ENCODE measurements at places on chromosomes 7 and 10. TPM values are rescaled to one million over a fixed set of nuclear protein-coding genes. Genes with fewer than 3 reads are reported as not detected.

FXYD4 gene
- 1.1 TPM for polyA plus RNA-seq

CXCL12 gene
- polyA plus RNA-seq, result 206 TPM

TFR2 gene
- polyA plus RNA-seq, result 0.90 TPM

CYP3A4 gene
- polyA plus RNA-seq, result 0.22 TPM

SFTPA1 gene
- polyA plus RNA-seq, result not detected

GOLGA7B gene
- 0.06 TPM for polyA plus RNA-seq

SMARCD3 gene
- 169 TPM for polyA plus RNA-seq

FGF8 gene
- 0.34 TPM for polyA plus RNA-seq

TMEM270 gene
- polyA plus RNA-seq, result not detected

LZTS2 gene
- 60.9 TPM for polyA plus RNA-seq

C10orf143 gene
- 2.7 TPM for polyA plus RNA-seq

DNA sequence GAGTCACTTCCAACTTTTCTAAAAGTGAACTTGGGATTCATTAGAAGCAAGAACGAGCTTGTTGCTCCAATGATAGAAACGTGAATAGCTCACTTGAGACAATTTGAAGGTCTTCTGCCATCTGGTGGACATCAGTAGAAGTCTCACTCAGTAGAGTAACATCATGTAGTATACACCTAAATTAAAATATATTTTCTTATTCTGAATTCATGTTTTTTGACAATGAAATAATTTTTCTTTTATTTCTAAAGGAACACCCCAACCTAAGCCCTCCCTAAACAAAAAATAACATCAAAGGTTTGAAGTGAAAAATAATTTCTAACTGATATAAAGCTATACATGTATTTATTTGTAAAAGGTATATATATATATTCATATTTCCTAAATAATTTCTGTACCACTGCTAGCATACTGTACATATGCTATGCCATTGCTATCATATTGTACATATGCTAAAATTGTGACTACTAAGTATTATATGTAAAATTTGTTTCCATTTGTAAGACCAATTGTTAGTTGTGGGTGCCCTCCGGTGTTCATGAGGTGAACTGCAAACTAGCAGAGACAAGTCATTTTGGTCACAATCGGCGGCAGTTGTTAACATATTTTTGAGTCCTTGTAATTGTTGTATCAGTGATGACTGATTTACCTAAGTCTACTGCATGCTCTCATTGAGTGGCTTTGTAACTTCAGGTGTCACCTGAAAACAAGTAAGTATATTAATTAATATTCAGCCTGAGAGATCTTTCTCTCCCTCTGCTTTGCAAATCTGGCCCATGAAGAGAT lies 121.9 kb downstream of the PTPRZ1 start:
- DNase-seq, result peak; percentile 53

- no peak for DNase-seq
Measured at GRCh38 chr7:87628780-87629569, 777 bp downstream of the RUNDC3B start.

- no peak for DNase-seq
Measured at GRCh38 chr7:132789281-132789680, 213.0 kb upstream of the PLXNA4 start.

DNA sequence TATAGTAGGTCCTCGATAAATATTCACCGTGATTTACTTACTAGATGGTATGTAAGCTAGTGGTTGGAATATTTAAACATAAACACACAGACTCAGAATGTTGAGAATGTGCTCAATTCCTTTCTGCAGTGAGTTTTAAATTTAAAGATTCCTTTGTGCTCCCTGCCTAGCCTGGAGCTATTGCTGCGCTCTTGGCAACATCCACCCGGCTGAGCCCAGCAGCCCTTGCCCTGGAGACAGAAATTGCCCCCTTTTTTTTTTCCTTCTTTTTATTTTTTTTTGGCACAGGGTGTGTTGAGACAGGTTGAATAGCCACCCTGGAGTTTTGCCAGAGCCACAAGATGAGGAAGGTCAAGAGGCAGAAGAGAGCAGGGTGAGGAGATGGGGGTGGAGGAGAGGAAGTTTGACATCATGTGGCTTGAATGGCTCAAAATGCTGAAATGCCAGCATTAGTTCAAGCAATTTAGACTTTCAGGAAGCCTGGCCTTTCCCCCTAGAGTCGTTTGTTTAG lies 180.8 kb downstream of the PRKCQ start:
- DNase-seq, result no peak

DNA sequence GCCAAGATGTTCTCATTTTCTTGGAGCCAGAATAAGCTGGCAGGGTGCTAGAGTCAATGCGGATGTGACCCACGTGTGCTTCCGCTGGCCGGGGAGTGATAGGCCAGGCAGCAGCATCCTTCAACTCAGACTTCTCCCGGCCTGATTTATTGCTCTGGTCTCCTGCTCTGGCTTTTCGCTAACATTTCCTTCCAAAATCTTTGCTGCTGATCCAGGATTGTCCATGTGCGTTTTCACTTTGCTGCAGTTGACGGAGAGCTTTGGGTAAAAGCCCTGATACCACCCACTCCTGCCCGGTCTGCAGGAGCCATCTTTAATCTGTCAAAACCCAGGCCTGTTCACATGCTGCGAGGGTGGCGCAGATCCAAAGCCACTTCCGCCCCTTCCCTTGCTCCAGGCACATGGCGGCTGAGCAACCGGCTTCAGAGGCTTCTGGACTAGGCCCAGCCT lies 106.8 kb downstream of the CYP26A1 start:
- peak; percentile 32 for DNase-seq

DNA sequence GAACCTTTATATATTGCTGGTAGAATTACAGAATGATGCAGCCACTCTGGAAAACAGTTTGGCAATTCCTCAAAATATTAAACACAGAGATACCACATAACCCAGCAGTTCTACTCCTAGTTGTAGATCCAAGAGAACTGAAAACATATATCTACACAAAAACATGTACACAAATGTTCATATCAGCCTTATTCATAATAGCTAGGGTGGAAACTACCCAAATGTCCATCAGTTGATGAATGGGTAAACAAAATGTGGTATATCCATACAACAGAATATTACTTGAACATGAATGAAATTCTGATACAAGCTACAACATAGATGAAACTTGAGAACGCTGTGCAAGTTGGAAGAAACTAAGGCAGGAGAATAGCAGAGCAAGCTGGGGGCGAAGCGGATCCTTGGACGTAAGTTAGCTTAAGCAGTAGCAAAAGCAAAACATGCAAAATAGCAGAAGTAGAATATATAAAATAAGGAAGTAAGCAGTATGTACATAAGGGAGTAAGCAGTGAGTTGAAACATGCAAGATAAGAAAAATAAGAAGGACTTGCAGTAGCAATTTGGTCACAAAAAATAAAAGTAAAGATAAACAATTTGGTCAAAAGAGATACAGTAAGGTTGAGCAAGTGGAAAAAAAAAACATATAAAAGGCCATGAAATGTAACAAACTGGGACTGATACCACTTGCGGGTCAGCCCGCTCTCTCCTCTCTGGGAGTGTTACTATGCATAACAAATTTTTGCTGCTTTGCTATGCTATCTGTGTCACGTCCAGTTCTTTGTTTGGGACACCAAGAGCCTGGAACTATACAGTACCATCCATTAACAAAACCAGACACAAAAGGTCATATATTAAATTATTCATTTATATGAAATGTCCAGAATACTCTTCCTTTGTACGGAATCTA lies 18.0 kb upstream of the HILPDA start:
- no peak for DNase-seq

- DNase-seq, result no peak
Measured at GRCh38 chr10:72253578-72253977, 20.1 kb upstream of the DDIT4 start.

GRCh38 chr10:96309628-96310320 lies 5.5 kb downstream of the DNTT start:
- DNase-seq, result no peak

DNA sequence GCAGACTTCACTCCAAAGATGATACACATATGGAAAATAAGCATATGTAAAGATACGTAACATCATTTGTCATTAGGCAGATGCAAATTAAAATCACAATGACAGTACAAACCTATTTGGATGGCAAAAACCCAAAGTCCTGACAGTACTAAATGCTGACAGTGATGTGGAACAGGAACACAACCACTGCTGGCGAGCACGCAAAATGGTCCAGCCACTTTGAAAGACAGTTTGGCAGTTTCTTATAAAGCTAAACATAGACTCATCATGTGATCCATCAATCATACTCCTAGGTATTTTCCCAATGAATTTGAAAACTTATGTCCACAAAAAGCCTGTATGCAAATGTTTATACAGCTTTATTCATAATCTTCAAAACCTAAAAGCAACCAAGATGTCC lies 200.7 kb downstream of the RAMP3 start:
- DNase-seq, result no peak

- DNase-seq, result no peak
Measured at GRCh38 chr10:84415539-84416244, 87.3 kb downstream of the CCSER2 start.

- DNase-seq, result no peak
Measured at GRCh38 chr7:135834266-135834665, 85.7 kb upstream of the FAM180A start.

DNA sequence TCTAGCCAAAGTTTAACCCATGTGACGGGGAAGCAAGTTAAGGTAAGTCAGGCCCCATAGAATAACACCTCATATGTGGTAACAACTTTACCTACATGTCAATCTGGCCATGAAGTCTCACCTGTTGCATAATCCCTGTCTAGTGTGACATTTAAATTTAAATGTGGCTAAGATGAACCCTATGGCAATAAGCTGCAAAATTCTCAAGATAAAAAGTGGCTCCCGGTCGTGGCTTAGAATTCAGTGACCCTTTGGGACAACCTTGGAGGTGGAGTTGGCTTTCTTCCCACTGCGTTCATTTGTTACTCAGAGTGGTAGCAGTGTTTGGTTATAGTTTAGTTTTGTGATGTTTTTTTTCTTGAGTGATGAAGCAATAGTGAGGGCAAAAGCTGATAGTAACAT lies 90.6 kb downstream of the ARID5B start:
- no peak for DNase-seq

DNA sequence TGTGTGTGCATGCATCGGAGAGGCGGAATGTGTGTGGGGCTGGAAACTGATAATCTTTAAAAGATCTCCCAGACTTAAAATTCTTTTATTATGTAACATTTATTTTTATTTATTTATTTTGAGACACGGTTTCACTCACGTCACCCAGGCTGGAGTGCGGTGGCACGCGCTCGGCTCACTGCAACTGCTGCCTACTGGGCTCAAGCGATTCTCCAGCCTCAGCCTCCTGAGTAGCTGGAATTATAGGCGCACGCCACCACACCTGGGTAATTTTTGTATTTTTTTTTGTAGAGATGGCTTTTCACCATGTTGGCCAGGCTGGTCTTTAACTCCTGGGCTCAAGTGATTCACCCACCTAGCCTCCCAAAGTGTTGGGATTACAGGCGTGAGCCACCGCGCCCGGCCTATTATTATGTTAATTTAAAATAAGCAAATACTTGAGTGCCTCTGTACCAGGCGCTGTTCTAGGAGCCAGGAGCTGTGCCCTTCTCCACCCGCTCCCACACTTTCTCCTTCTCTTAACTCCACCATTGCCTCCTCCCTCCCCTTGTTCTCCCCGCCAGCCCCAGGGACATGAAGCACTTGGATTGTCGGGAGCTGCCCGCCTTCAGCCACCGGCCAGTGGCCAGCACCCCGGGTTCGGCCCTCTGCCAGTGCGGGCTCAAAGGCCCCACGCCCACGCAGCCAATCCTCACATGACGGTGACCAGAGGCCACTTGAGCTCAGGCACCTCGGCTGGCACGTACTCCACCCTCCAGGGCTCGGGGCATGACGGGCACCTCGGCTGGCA lies 163.6 kb downstream of the DNAJB6 start:
- DNase-seq, result no peak
